ENCODE measurements at places on chromosomes 7 and 10.

DNA sequence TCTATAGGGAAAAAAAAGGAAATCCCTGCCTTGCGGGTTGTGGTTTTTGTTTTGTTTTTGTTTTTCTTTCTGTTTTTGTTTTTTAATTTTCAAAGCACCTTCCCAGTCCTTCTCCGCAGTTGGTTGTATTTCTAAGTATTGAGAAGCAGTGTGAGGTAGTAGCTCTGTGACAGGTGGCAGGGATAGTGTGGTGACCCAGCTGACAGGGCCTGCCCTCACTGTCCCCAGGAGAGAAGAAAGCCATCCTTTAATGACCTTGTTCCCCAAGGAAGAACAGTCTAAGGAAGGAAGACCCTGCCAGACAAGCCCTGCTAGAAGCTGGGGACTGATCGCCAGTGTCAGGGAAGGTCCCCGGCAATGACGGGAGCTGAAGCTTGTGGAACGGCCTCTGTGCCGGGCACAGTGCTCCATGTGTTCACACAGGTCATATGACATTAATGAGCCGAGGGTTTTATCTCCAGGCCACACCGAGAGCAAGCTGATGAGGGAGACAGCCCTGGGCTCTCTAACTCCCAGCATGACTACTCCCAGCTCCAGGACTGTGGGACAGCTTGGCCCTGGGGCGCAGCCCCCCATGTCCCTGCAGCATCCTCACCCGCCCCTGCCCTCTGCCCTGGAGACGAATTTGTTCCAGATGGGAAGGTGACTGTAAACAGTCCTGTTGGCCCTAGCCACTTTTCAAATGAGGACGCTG lies 69.0 kb upstream of the LRRC18 start:
- no peak overlapping the region for H3K4me3 ChIP-seq
- DNase-seq, result no peak
- no peaks in the 10 kb centered on the region for H3K27me3 ChIP-seq
- peak overlapping the region; percentile 55 for H3K27ac ChIP-seq

GRCh38 chr7:107951896-107952295 lies 51.1 kb downstream of the LAMB1 start:
- H3K4me3 ChIP-seq, result no peak overlapping the region
- H3K4me1 ChIP-seq, result peaks cover 40% of the 10 kb centered on the region
- H3K27me3 ChIP-seq, result no peaks in the 10 kb centered on the region
- no peaks in the 10 kb centered on the region for H3K36me3 ChIP-seq
- DNase-seq, result no peak

DNA sequence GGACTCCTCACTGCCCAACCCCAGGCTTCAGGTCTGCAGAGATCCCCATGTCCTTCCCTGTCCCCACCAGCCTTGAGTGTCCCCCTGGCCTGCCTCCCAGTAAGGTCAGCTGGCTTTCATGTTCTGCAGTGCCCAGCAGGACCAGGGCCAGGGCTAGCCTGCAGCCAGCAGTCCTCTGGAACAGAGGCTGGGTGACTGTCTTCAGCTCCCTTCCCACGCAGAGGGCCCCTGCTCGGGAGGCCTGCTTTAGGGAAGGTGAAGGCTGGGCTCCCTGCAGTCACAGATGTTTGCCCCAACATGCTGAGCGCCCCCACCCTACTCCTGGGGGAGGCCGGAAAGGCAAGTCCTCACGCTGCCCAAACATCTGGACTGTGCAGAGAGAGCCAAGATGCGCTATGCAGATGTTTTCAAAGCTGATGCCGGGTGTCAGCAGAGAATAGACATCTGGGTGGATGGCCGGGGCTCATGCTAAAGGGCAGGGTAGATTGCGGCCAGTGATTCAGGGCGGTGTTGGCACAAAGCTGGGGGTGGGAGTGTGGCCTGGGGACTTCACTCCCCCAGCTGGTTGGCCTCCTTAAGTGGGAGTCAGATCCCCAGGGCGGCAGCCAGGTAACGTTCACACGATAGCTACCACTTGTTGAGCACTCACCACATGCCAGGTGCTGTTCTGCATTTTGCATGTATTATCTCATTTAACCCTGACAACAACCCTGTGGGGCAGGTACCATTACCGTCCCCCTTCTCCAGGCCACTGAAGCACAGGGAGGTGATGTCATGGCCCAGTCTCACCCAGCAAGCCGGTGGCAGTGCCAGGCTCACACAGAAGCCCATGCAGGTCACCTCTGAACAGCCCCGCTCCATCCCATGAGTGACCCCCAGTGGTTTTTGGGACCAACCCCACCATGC lies 71.2 kb upstream of the COL13A1 start:
- peak; percentile 35 for DNase-seq
- no peaks in the 10 kb centered on the region for H3K36me3 ChIP-seq
- H3K27ac ChIP-seq, result no peak overlapping the region
- H3K4me1 ChIP-seq, result peaks cover 20% of the 10 kb centered on the region
- H3K27me3 ChIP-seq, result peaks cover under 1% of the 10 kb centered on the region

GRCh38 chr10:91298224-91298871 lies 77.9 kb downstream of the PCGF5 start:
- H3K4me3 ChIP-seq, result peak overlapping the region; percentile 11
- H3K27ac ChIP-seq, result peak overlapping the region; percentile 14
- H3K36me3 ChIP-seq, result no peaks in the 10 kb centered on the region
- no peaks in the 10 kb centered on the region for H3K27me3 ChIP-seq

- no peak for DNase-seq
- H3K4me3 ChIP-seq, result no peak overlapping the region
- H3K36me3 ChIP-seq, result no peaks in the 10 kb centered on the region
- no peak overlapping the region for H3K27ac ChIP-seq
Observed at GRCh38 chr7:79414910-79415309, 38.6 kb downstream of the MAGI2 start.

DNA sequence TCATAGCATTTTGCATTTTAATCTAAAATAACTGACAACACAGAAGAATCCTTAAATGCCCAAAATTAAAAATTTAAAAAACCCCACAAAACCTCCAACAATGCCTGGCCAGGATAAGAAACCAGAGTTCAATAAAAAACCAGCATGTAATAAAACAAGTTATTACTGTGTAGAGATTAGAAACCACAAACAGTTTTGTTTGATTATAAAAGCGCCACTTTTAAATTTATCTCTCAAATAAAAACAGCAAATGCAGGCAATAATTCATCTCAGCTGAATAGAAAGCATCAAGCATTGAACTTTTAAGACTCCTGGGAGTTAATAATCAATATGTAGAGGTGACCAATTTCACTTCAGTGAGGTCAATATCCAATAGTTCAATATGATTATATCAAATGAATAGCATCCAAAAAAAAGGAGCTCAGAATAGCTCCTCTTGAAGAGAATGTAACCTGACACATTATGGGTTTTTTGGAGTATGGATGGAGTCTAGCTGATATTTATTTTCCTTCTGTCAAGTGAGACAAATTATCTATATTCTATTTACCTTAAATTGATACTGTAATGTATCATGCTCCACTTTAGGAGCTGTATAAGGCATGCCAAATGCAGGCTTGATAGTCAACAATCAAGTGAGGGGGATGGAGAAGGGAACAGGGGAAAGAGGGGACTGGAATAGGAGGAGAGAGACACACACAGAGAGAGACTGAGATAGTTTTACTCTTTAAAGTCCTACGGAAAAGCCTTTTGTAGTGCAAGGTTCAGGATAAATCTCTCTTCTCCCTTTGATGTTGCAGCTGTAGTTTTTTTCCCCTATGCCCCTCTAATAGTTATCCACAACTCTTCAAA lies 130.9 kb downstream of the RSU1 start:
- H3K4me1 ChIP-seq, result no peaks in the 10 kb centered on the region
- H3K27me3 ChIP-seq, result no peaks in the 10 kb centered on the region
- no peak overlapping the region for H3K4me3 ChIP-seq
- H3K27ac ChIP-seq, result no peak overlapping the region

DNA sequence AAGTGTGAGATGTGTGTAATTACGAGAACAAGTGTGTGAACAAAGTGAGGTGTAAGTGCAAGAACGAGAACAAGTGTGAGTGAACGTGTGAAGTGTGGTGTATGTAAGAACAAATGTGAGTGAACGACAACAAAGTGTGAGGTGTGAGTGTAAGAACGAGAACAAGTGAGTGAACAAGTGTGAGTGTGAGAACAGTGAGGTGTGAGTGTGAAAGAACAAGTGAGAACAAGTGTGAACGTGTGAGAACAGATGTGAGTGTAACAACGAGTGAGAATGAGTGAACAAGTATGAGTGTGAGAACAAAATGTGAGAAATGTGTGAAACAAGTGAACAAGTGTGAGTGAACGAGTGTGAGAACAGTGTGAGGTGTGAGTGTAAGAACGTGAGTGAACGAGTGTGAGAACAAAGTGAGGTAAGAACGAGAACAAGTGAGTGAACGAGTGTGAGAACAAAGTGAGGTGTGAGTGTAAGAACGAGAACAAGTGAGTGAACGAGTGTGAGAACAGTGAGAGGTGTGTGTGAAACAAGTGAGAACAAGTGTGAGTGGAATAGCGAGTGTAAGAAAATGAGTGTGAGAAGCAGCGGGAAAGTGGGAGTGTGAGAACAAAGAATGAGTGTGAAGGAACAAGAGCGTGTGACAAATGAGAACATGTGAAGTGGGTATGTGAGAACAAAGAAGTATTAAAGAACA lies 47.2 kb downstream of the ESYT2 start:
- H3K27me3 ChIP-seq, result no peaks in the 10 kb centered on the region
- H3K4me3 ChIP-seq, result no peak overlapping the region
- peaks cover 8% of the 10 kb centered on the region for H3K4me1 ChIP-seq
- no peaks in the 10 kb centered on the region for H3K36me3 ChIP-seq

DNA sequence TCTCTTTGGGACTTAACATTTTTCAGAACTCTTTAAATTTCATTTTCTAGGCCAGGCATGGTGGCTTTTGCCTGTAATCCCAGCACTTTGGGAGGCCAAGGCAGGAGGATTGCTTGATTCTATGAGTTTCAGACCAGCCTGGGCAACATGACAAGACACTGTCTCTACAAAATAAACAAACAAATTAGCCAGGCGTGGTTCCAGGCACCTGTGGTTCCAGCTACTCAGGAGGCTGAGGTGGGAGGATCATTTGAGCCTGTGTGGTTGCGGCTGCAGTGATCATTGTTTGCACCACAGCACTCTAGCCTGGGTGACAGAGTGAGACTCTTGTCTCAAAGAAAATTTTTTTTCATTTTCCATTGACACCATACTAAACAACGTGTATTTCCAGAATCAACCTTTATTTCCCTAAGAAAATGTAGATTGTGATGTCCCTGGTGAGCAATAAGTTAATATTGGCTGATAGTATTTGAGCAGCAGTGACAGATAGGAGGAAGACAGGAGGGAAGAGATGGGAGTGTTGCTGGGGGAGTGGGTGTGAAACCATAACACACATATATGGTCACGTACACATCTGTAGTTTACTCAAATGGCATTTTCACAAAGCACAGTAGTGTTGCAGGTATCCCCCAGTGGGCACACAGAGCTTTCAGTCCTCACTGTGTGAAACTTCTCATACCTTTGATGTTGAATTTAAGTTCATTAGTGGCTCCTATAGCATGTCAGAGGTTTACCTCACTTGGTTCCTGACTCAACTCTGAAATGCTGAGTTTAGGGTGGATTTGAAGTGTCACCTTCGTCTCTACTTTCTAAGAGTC lies 205.6 kb downstream of the AUTS2 start:
- no peak overlapping the region for H3K4me3 ChIP-seq
- no peak overlapping the region for H3K27ac ChIP-seq
- DNase-seq, result no peak
- no peaks in the 10 kb centered on the region for H3K27me3 ChIP-seq
- peaks cover 41% of the 10 kb centered on the region for H3K4me1 ChIP-seq

DNA sequence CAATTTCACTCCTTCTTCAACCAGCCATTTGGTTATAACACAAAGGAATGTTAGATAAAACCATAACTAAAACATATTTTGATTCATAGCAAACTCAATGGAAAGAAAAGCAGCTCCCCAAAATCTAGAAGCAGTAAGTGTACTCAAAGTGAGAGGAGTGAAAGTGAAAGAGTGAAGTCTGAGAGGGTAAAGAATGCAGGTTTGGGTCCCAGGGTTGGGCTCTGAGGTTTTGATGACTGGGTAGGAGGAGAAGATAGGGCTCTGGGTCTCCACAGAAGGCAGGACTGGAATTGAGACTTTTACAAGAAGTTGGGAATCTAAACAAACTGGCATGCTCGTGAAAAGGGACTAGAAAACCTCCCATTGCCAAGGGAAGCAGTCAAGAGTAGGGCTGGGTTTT lies 85.4 kb upstream of the RSU1 start:
- DNase-seq, result no peak
- no peak overlapping the region for H3K4me3 ChIP-seq
- H3K27ac ChIP-seq, result no peak overlapping the region
- no peaks in the 10 kb centered on the region for H3K36me3 ChIP-seq

DNA sequence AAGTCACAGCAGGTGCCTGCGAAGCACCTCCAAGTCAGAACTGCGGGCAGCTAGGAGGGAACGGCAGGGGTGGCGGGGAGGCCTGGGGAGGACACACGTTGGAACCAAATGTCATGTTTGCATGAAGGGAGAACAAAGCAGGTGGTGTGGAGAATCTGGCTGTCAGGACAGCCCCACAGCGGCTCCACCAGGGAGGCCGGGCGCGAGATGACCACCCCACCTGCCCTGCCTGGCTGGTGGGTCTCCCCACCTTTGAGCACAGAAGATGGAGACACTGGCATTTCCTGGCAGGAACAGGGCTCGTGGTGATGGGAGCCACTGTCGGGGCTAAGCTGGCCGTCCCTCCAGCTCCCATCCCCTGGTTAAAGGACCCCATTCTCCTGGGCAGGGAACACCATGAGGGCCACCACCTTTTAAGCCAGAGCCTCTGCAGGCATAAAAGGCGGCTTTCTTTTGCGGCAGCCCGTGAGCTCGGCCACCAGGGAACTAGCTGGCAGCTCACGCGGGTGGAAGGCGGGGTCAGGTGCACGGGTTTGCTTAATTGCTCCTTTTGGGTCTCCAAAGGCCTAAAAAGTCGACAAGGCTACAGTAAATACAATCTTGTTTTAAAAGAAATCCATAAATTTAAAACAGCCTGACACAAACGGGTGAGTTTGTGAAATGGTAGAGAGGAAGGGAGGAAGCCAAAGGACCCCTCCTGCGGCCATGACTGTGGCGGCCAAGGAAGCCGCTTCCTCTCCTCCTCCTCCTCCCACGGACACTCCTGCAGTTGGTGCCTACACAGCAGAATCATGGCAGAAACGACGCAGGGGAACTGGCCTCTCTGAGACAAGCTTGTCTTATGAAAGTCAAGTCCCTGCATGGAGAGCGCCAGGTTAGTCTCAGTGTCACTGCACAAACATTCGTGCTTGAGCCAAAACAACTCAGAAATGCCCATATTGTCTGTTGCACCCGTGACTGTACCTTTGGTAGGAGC lies 213.8 kb downstream of the DNAJB6 start:
- no peaks in the 10 kb centered on the region for H3K36me3 ChIP-seq
- no peak overlapping the region for H3K27ac ChIP-seq
- H3K27me3 ChIP-seq, result no peaks in the 10 kb centered on the region
- H3K4me3 ChIP-seq, result no peak overlapping the region
- H3K4me1 ChIP-seq, result no peaks in the 10 kb centered on the region

DNA sequence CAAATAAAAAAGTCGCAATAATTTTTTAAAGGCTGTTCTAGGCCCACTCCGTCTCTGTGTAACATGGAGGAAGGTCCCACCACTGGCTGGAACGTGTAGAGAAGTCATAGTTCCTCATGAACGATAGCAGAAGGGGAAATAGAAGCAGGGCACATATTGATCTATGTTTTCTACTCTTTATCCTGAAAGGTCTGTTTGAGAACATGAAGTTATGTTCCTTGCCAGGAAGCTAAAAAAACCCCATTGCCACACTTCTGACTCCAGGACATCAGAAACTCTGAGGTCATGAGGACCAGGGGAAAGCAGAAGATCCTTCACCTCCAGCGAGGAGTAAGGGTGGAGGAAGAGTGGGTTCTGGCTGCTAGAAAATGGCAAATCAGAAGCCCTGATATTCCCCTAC lies 10.8 kb downstream of the ANKRD22 start:
- no peaks in the 10 kb centered on the region for H3K27me3 ChIP-seq
- no peak overlapping the region for H3K4me3 ChIP-seq
- peak overlapping the region; percentile 31 for H3K27ac ChIP-seq
- DNase-seq, result no peak
- H3K4me1 ChIP-seq, result no peaks in the 10 kb centered on the region

GRCh38 chr10:46298477-46299285 lies 11.9 kb downstream of the ANTXRL start:
- H3K4me1 ChIP-seq, result no peaks in the 10 kb centered on the region
- H3K36me3 ChIP-seq, result no peaks in the 10 kb centered on the region
- no peak overlapping the region for H3K27ac ChIP-seq
- no peaks in the 10 kb centered on the region for H3K27me3 ChIP-seq

Data from hepatocyte (in vitro differentiated cells).